ENCODE measurements at places on chromosomes 7 and 10.

GRCh38 chr7:44638611-44639557 lies 32.5 kb downstream of the OGDH start:
- peak; percentile 79 for DNase-seq

- DNase-seq = no peak
Measured at GRCh38 chr7:142832417-142832816, 22.5 kb upstream of the EPHB6 start.

- no peak for DNase-seq
Measured at GRCh38 chr10:48187713-48188485, 86.6 kb downstream of the FRMPD2 start.

DNA sequence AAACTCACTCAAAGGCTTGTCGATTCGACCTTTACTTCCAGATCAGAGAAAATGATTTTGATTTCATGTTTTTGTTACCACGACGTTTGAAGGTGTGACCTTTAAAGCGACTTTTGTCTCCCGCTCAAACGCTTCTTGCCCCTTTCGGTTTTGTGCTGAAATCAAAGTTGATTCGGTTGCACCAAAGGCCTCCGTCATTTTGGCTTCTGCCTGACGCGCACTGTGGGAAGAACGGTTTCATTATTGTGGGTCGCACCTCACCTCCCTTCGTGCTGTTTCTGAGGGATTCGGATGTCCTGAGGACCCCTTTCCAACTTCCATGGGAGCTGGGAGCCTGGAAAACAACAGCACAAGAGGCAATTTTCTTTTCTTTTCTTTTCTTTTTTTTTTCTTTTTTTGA lies 176.9 kb downstream of the DNAJB6 start:
- DNase-seq = no peak

DNA sequence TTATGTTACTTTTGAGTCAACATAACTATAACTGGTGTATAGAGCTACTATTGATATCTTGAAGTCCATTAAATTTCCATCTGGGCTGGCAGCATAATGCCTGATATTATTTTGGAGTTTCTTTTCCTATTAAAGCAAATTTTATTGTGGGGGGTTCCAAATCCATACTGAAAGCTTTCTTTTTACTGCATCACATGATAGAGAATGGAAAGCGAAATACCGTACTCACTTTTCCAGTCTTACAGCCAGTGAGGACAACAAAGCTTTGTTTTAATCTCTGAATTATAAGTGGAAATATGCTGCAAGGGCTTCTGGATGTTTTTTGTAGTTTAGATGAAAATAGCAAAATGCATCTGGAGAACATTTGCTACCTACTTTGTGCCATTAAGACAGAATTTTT lies 477.5 kb upstream of the SEMA3D start:
- DNase-seq = no peak

DNA sequence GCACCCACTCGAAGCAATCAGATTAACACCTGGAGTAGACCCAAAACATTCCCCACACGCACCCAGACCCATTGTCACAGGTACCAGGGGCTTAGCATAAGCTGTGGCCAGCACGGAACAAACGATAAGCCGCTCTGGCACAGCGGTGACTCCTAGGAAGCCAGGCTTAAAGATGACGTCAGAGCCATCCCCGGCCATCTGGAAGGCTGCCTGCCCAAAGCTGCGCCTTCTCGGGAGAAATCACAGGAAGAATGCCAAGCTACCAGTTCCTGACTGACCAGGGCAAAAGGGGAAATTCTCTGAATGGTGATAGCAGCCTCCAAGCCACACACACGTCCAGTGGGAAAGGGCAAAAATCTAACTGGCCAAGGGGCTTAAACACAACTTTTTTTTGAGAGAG lies 13.0 kb upstream of the WIPI2 start:
- DNase-seq = no peak

- DNase-seq = no peak
Measured at GRCh38 chr7:89839329-89839728, 314.9 kb upstream of the STEAP1 start.

DNA sequence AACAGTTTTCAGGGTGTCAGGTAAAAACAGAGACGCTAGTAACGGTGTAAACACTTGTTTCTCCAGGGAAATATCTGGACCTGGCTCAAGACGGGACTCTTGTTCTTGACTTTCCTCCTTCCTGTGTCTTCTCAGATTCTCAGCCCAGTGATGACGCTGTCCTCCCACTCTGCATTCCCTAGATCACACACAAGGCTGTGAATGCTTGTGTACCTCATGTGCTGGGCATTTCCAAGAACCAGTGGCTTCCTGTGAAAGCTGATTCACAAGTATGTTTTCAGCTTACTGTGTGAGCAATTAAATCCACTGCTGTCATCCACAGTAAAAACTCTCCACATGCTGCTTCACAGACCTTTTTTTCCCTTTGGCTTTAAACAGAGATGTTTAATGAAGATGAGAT lies 193.8 kb upstream of the DPP6 start:
- DNase-seq = no peak

- DNase-seq = no peak
Measured at GRCh38 chr10:125076891-125077541, 83.3 kb downstream of the CTBP2 start.

DNA sequence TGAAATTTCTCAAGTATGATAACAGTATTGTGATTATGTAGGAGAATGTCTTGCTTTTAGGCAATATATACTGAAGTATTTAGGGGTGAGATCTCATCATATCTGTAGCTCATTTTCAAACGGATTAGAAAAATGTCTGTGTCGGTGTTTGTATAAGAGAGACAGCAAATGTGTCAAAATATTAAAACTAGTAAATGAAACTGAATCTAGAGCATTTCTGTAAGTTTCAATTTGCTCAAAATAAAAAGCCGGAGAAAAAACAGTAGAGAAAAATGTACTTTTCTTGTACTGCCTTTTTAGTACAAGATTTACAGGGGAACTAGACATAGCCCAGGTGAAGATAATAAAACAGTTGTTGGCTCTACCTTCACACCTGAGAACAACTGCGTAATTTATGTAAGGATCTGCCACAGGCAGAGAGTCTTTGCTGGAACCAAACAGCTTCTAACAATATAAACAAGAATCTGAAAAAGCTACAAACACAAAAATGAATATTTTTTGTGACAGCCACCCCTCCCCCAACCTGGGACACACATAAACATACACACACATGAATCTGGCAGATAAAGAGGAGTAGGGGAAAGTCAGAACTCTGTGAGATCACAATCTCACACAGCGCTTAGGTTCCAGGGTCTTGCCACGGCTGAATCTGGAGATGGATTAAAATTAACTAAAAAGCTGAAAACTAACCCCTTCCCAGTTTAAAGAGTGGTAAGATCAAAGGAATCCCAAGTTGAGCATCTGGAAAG lies 153.3 kb downstream of the AVL9 start:
- DNase-seq = no peak

- DNase-seq = no peak
Measured at GRCh38 chr10:113316506-113316905, 236.3 kb upstream of the HABP2 start.

DNA sequence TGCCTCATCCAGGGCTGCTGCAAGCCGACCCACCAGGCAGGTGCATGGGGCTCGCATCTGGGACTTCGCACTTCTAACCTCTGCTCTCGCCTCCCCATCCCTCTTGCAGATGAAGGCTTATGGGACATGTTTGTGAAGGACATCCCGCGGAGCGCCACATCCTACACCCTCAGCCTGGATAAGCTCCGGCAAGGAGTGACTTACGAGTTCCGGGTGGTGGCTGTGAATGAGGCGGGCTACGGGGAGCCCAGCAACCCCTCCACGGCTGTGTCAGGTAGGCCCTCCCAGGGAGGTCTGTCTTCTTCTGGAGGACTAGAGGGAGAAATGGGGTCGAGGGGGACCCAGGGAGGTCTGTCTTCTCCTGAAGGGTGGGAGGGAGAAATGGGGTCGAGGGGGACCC lies 448.9 kb upstream of the FOXK1 start:
- no peak for DNase-seq

DNA sequence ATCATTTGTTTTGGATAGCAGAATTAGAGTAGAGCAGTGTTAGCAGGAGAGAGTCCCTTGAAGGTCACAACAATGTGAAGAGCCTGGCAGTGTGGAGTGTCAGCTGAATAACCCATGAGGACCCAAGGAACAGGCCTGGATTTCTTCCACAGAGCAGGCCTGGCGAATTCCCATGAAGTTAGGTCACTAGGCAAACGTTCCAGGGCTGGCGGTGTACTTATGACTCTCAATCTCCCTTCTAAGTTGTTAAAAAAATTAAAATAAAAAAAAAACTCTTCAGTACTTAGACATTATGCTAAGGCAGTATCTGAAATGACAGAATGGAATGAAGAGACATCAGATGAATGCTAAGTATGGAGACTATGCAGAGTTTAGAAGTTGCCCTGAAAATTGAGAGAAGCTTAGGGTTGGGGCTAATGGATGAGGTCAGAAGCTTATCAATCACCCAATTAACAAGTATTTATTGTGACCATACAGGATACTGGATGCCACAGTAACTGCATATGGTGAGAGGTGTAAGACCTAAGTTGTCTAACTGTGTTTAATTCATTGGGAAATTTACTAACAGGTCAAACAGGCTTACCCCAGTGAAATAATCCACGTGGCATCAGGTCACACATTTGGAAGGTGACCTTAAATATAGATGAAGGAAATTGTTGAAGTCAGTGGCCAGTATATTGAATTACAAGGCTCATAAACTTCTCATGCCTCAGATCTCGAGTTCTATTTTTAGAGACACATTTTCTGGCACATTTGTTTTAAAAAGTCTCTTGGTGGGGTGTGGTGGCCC lies 126.2 kb upstream of the NRP1 start:
- DNase-seq = no peak

DNA sequence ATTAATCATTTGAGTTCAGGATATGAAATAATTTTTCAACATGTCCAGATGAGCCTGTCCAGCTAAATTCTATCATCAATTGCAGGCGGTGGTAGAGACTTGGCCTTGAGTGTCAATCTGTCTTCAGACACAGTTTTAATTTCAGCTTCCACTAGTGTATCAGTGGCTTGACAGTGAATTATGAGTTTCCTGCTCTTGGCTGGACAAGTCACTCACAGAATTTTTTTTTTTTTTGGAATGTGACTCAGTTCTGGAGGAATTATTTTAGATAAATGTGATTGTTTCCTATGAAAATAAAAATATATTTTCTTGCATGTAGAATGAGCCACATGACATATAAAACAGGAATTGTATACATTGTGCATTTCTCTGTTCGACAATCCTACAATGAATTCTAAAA lies 319.9 kb upstream of the AKR1E2 start:
- no peak for DNase-seq

All from central memory CD4-positive, alpha-beta T cell (primary cell).